Osteocyte (in vitro differentiated cells): ENCODE measurements at places on chromosomes 13 and 19. TPM values are rescaled to one million over a fixed set of nuclear protein-coding genes. Genes with fewer than 3 reads are reported as not detected.

The FUT1 gene
- 0.11 TPM in 1 of 2 replicates, not detected in the other for total RNA-seq

The ZNF547 gene
- total RNA-seq: 3.4 and 5.5 TPM in 2 replicates

The GPC6 gene
- total RNA-seq: 125 and 128 TPM in 2 replicates

DNA sequence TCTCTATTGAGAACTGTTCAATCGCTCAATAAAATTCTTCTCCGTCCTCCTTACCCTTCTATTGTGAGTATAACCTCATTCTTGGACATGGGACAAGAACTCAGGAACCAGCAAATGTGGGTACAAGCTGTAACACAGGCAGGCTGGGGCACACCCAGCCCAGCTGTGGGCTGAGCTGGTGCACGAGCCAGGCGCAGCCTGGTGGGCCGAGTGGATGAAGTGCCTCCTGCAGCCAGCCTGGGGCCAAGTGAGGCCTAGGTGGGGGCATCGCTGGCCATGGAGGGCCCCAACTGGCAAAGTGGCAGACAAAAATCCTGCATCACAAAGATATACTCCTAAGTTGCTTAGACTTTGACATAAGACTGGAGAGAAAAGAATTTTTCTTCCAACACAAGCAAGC is 57.9 kb upstream of the DIAPH3 start:
- no peak for DNase-seq

DNA sequence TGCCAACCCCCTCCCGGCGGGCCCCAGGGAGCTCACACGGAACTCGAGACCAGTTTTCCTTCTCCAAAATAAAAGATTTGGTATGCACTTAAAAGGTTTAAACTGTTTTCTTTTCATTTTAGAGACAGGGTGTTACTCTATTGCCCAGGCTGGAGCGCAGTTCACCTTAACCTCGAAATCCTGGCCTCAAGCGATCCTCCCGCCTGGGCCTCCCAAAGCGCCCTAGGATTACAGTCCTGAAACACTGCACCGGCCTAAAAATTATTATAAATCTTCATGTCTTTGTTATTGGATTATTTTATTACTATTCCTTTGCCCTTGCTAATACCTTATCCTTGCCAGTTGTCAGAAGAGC is 553 bp upstream of the SLC7A1 start:
- no peak for DNase-seq

DNA sequence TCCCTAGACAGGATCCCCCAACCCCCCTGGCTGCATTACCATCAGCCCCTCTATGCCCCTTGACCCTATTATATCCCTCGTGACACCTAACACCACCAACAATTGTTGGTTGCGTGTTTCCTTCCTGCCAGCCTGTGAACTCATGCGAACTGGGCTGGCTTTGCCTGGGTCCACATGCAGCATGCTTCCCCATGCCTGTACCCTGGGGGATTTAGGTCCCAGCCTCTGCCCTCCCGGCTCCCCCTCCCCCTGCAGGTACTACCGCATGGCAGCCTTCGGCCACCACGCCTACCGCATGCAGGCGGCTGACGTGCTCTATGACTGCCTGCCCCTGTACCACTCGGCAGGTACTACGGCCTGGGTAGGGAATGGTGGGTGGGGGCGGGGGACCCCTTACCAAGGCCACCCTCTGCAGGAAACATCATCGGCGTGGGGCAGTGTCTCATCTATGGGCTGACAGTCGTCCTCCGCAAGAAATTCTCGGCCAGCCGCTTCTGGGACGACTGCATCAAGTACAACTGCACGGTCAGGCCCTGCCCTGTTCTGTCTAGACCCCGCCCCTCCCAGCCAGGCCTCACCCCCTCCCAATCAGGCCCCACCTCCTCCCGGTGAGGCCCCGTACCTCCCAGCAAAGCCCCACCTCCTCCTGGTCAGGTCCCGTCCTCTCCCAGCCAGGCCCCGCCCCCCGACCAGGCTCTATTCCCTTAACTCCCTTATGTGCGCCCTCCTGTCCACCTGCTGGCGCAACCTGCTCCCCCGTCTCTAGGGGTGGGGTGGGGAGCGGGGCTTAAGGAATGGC is 18.5 kb downstream of the SLC27A1 start:
- no peak for DNase-seq

DNA sequence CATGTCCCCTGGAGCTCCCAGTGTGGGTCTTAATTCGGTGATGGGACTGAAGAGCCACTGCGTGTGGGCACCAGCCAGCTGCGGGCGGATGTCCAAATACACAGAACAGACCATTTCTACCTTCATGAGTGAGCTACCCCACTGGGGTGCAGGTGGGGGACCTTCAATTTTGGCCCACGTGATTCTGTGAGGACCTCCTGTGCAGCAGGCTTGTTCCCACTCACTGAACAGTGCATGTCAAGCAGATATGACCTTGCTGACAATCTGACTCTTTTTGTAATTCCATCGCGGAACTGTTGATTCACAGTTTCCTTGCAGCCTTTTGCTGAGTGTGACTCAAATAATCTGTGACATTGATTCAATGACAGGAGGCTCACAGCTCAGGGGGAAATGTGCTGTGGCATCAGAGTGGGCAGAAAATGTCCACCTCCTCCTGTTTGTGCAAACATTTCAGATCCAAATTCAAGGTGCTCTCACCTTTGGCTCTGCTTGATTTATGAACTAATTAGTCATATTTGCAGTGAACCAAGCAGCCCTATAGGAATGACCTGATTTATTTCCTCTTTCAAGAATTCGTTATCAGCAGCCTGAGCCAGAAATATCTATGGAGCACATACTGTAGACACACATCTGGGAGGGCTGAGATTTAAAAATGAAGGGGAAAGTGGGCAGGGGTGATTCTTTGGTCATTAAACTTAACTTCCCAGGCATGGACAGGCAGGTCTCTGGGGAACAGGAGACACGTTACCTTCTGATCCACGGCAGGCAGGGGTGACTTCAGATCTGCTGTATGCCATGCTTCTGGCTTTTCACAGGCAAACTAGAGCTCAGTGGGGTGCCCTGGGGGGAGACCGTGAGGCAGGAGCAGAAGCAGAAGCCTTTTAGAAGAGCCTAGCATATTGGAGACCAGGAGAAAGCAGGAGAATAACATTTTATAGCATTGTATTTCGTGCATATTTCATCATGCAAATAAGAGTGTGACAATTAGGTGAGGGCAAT is 170.0 kb upstream of the KL start:
- DNase-seq: peak; percentile 70

- DNase-seq: no peak
Observed at GRCh38 chr19:38352611-38353010, 17.0 kb downstream of the CATSPERG start.

GRCh38 chr13:24759197-24759596 is 4.8 kb upstream of the RNF17 start:
- DNase-seq: no peak

DNA sequence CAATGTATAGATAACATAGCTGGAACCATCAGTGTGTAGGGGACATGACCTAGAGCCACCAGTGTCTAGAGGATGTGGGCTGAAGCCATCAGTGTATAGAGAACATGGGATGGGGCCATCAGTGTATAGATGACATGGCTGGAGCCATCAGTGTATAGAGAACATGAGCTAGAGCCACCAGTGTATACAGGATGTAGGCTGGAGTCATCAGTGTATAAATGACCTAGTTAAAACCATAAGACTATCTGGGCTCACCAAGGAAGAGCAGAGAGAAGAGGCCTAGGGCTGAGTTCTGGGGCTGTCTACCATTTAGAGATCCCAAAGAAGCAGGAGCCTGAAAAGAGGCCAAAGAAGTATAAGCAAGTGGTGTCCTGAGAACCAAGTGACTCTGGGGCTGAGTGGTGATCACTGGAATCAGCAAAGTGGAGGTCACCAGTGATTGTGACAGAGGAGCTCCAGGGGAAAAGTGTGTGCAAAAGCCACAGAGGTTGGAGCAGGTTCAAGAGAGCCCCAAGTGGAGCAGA is 41.0 kb downstream of the RFX2 start:
- no peak for DNase-seq

GRCh38 chr13:52446265-52446664 is 4.2 kb downstream of the VPS36 start:
- no peak for DNase-seq

GRCh38 chr19:10104665-10105508 is 1.3 kb upstream of the PPAN start:
- no peak for DNase-seq

- DNase-seq: peak; percentile 98
Observed at GRCh38 chr13:96053003-96053703, at the start of gene UGGT2. UGGT2 (minus strand) TSS chr13:96053401; CDS start chr13:96053312, 89 bp downstream.

- DNase-seq: no peak
Observed at GRCh38 chr13:68066879-68067513, 836.9 kb upstream of the PCDH9 start.

DNA sequence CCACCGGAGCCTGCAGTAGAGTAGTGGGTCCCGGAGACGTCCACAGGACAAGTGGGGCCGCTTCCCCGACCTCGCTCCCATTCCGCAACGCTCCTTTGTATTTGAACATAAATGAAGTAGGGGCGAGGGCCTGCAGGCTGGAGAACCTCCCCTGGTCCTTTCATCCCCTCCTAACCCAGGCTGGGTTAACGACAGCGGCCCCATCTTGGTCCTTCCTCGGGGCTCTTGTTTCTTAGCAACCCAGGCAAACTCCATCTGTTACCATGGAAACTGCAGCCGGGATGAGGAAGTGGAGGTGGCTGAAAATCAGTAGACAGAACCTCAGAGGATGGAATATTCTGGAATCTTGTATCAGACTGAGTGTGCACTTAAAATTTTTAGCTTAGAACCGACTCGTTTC is 132.6 kb upstream of the USP29 start:
- no peak for DNase-seq

GRCh38 chr19:39524495-39524894 is 8.2 kb downstream of the EID2B start:
- no peak for DNase-seq

DNA sequence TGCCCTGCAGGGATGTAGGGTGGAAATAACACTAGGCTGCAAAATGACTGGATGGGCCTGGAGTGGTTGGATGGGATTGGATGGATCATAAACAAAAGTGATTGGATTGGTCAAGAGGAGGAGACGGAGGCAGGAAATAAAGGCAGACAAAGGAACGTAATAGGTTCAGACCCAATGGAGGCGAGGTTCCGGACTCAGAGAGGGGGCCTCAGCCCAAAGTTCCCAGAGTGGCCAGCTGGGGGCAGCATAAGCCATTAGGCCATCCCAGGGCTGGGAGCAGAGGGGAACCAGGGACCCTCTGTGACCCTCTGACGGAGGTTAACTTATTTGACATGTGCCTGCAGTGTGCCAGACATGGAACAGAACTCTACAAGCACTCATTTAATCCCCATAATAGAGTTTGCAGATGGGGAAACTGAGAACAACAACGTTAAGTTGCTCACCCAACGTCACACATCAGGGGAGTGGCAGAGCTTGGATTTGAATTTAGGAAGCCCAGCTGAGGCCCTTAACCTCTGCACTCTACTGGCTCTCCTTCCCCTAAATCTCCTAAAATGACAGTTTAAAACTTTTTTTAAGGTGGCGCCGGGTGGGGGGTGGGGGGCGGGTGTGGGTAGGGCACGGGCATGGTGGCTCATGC is 15.3 kb upstream of the MAP1S start:
- DNase-seq: no peak

GRCh38 chr19:1259876-1260748 is 9.0 kb upstream of the CIRBP start:
- no peak for DNase-seq

DNA sequence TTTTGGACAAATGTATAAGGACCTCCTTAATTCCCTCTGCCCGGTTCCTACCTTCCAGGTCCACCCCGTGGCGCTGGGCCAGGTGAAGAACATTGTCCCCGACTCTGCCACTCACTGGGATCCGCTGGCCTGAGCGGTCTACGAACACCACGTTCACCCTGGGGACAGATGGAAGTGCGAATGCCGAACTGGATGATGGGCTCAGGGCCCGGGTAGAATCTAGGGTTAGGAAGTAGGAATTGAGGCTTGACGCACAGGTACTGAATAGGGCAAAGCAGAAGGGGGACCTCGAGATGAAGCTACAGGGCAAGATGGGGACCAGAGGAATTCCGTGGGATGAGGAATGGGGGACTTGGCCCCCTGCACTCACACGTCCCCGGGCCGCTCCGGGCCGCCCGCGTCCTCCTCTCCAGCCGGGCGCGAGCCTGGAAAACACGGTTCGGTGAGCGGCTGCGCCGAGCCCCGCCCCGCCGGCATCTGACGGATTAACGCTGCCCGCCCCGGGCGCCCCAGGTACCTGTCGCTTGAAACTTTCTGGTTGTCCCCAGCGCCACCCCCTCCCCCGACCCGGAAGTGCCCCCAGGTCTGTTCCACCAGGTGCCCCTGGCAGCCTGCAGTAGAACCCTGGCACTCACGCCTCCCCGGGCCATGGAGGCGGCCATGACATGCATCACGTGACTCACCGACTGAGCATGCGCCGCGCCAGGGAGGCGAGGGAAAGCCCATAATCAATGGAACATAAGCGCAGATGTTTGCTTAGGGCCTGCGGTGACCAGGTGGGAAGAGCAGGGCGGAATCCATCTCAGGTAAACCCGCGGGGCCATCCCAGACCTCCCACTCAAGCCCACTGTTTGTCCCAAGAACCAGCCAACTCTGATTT is at the start of gene FDX2:
FDX2 (minus strand) TSS at position 681 of the 880 bp plus-strand sequence; CDS start at position 662, 19 bp downstream.
- DNase-seq: peak; percentile 95

- no peak for DNase-seq
Observed at GRCh38 chr13:50644081-50644871, 199.2 kb downstream of the DLEU7 start.

GRCh38 chr13:111184458-111185401 is 69.6 kb downstream of the ARHGEF7 start:
- DNase-seq: no peak
